ENCODE measurements at places on chromosomes 1 and 21. TPM values are rescaled to one million over a fixed set of nuclear protein-coding genes. Genes with fewer than 3 reads are reported as not detected.
A peak's percentile ranks its signal among the peaks of the same experiment; 100 is the strongest.

GRCh38 chr1:9649769-9650168 lies 1.8 kb upstream of the PIK3CD start:
- DNase-seq = no peak

Gene PRRX1
- 124 TPM for total RNA-seq

GRCh38 chr1:223840254-223840653 lies 5.5 kb downstream of the TP53BP2 start:
- DNase-seq = no peak

- DNase-seq = no peak
Measured at GRCh38 chr1:157968508-157968907, 24.9 kb upstream of the KIRREL1 start.

DNA sequence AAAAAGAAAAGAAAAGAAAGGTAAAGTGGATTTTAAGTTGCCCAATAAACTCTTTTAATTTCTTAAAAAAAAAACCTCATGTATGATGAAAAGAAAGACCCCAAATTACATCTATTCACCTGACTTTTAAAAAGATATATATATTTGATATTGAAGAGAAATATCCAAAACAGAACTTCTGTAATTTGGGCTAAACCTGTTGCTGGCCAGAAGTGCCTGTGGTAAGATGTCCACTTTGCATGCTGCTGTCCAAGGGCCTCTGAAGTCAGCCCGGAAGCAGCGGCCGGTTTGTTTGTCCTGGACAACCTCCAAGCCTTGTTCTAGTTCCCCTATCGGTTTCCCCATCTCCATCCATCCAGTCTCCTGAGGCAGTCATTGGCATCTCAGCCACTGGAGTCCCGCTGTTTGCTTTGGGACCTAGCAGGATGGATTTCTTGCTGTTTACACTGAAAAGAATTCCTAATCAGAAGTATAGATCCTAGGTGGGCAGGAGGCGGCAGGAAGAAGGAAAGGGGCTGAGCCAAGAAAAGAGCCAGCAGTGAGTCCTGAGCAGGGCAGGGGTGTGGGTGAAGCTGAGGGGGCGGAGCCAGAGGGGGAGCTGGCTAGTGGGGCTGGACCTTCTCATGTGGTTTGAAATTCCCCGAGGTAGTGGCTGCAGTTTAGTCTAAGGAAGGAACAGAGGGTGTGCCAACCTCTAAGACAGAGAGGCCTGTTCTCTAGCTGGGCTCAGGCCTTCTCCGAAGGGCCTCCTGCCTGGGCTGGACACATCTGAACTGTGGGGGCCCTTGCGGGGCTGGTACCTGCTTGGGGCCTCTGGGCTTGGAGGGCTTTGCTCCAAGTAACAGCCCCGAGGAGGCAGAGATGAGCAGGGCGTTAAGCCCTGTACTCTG lies 3.3 kb downstream of the NCMAP start:
- peak; percentile 75 for DNase-seq

- DNase-seq = no peak
Measured at GRCh38 chr1:185495898-185496297, 178.9 kb upstream of the IVNS1ABP start.

DNA sequence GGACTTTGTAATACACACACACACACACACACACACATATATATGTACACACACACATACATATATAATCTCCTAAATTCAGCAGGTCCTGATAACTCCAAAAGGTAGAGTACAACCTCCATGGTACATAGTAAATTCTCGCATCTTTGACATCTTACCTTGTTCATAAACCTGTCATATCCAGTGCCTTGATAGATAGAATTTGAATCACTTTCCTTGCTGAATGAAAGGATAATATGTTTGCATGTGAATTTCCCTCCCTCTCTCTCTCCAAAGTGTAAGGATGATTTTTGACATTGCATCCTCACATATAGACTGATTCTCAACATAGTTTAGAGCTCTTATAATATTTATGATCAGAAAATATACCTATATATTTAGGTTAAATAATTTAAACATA lies 567.1 kb upstream of the ADGRL2 start:
- DNase-seq = no peak

DNA sequence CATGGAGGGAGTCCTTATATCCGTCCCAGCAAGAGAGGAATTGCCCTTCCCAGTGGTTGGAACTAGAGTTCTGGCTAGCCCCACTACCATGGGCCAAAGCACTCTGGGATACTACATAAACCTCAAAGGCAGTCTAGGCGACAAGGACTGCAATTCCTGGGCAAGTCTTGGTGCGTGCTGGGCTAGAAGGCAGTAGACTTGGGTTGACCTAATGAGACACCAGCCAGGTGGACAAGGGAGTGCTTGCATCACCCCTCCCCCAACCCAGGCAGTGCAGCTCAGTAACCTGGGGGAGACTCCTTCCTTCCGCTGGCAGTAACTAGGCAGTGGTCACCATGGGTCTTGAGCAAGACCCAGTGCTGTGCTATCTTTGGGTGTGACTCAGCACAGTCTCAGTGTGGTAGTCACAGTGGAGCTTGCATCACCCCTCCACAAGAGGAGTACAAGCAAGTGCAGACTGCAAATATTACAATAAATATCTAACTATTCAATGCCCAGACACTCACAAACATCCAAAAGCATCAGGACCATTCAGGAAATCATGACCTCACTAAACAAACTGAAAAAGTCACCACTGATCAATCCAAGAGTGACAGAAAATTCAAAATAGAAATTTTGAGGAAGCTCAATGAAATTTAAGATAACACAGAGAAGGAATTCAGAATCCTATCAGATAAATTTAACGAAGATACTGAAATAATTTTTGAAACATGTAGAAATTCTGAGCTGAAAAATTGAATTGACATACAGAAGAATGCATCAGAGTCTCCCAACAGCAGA lies 84.7 kb upstream of the LYPLAL1 start:
- DNase-seq = peak; percentile 90

Gene ITLN2
- not detected for total RNA-seq

Gene CCDC17
- total RNA-seq = 1.2 TPM

- DNase-seq = no peak
Measured at GRCh38 chr21:32073190-32073589, 200.4 kb downstream of the HUNK start.

Gene BRDT
- not detected for total RNA-seq

Gene GJC2
- total RNA-seq = 1.6 TPM

GRCh38 chr1:187744665-187745064 lies 915.9 kb downstream of the PLA2G4A start:
- no peak for DNase-seq

Gene IFI44
- total RNA-seq = 8.2 TPM

DNA sequence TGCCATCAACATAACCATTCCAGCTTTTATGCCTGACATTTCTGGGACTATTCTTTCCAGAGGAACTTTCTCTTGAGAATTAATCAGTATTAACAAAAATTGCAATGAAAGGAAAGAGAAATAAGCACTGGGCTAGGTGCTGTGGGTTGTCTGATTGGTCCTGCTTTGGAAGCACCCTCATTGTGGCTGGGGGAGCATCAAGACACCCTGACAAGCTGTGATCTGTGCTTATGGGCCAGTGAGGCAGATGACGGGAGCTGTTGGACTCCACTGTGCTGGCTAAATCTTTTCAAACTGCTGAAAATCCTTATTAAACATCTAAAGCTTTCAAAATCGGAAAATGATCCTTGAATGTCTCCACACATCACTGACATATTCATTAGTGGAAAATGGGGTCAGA lies 20.0 kb downstream of the UBASH3A start:
- DNase-seq = peak; percentile 20

- no peak for DNase-seq
Measured at GRCh38 chr1:108664481-108664880, 3.6 kb upstream of the HENMT1 start.

- no peak for DNase-seq
Measured at GRCh38 chr1:245155272-245156040, 671 bp downstream of the KIF26B start.

Gene CD1D
- 1.2 TPM for total RNA-seq

- DNase-seq = no peak
Measured at GRCh38 chr1:42953182-42954180, 5.2 kb downstream of the SLC2A1 start.

- no peak for DNase-seq
Measured at GRCh38 chr1:37353871-37354270, 120.5 kb upstream of the ZC3H12A start.

Gene FMO2
- total RNA-seq = 19.8 TPM

Gene SETD4
- 10.6 TPM for total RNA-seq

- no peak for DNase-seq
Measured at GRCh38 chr21:40152476-40152875, 285.2 kb downstream of the PCP4 start.

Gene RHOU
- 3.8 TPM for total RNA-seq

GRCh38 chr1:152039886-152040285 lies 3.1 kb upstream of the S100A11 start:
- DNase-seq = no peak

- no peak for DNase-seq
Measured at GRCh38 chr1:8133190-8133589, 107.1 kb upstream of the ERRFI1 start.

Gene ZNF684
- 11.0 TPM for total RNA-seq

- no peak for DNase-seq
Measured at GRCh38 chr21:40631211-40631610, 215.7 kb downstream of the DSCAM start.

Gene NBPF20
- total RNA-seq = 1.2 TPM

- DNase-seq = no peak
Measured at GRCh38 chr21:20373031-20373430, 625.2 kb upstream of the NCAM2 start.

DNA sequence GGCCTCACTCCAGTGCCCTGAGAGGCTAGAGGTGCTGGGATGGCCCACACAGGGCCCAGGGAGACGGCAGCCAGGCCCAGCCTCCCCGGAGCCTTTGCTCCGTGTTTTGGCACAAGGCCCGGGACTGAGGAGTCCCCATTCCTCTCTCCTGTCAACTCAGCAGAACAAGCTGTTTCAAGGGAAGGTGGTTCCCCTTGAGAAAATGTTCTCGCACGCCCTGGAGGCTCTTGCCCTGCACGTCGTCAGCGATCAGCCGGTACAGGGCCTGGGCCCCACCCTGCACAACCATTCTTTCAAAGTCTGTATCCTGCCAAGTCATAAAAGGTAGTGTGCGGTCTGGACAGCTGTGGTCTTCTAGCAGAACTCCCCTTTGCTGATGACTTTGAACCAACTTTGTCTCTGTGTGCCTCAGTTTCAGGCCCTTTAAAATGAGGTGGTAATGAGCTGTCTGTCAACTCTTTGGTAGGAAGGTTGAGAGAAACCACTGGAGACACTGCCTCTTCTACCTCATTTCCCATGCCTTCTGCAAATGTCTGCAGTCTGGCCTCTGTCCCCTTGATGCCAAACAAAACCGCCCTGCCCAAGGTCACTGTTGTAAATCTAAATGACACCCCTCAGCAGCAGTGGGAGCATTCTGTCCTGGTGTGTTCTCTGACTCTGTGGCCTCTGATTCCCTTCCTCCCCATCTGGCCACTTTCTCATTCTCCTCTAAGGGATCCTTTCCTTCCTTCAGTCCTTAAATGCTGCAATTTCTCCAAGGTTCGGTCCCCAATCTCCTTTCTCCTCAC lies 138.6 kb upstream of the JUN start:
- no peak for DNase-seq

Gene DENND1B
- total RNA-seq = 22.0 TPM

DNA sequence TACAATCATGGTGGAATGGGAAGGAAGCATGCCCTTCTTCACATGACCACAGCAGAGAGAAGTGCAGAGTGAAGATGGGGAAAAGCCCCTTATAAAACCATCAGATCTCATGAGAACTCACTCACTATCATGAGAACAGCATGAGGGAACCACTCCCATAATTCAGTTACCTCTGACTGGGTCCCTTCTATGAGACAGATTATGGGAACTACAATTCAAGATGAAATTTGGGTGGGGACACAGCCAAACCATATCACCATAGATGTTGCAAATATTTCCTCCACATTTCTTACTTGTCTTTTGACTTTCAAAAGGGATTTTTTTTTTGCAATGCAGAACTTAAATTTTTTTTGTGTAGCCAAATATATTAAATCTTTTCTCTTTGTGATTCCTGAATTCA lies 14.8 kb downstream of the SH3BGR start:
- DNase-seq = no peak

Gene C1orf87
- total RNA-seq = not detected

Gene MAB21L3
- not detected for total RNA-seq

- peak; percentile 58 for DNase-seq
Measured at GRCh38 chr1:248825136-248825535, 579 bp downstream of the SH3BP5L start.

- no peak for DNase-seq
Measured at GRCh38 chr1:11339346-11340232, 66.6 kb downstream of the UBIAD1 start.

Gene PTPRU
- total RNA-seq = 6.6 TPM

DNA sequence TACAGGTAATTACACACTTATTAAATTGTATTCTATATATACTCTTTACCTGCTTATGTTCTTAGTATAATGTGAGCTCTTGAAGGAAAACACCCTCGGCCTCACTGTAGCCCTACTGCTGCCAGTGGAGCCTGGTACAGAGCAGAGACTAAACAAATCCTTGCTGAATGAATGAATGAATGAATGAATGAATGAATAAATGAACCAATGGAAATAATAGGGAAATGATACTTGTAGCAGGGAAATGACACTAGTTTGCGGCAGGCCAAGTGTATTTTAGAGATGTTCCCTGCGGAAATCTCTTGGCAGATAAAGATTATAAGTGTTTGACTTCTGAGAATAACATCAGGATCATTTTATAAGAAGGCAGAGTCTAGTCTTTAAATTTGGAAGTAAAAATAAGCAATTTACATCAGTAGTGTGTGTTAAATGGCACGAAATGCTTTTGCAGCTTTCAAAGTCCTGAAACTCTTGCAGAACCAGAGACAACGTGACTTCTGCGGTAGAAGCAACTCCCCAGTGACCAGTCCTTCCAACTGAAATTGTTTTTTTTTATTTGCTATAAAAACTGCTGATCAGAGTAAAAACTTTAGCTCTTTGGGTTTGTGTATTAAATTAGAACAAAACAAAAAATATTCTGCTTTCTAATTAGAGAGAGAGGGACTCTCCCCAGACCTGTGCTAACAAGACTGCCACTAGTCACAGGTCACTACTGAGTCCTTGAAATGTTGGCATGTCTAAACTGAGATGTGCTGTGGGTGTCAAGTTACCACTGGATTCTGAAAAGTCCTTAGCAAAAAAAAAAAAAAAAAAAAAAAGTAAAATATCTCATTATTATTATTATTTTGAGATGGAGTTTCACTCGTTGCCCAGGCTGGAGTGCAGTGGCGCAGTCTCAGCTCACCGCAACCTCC lies 199.3 kb upstream of the MAP1LC3C start:
- no peak for DNase-seq
